H1 (cell line): ENCODE measurements at places on chromosomes 7 and 10. TPM values are rescaled to one million over a fixed set of nuclear protein-coding genes. Genes with fewer than 3 reads are reported as not detected.

DNA sequence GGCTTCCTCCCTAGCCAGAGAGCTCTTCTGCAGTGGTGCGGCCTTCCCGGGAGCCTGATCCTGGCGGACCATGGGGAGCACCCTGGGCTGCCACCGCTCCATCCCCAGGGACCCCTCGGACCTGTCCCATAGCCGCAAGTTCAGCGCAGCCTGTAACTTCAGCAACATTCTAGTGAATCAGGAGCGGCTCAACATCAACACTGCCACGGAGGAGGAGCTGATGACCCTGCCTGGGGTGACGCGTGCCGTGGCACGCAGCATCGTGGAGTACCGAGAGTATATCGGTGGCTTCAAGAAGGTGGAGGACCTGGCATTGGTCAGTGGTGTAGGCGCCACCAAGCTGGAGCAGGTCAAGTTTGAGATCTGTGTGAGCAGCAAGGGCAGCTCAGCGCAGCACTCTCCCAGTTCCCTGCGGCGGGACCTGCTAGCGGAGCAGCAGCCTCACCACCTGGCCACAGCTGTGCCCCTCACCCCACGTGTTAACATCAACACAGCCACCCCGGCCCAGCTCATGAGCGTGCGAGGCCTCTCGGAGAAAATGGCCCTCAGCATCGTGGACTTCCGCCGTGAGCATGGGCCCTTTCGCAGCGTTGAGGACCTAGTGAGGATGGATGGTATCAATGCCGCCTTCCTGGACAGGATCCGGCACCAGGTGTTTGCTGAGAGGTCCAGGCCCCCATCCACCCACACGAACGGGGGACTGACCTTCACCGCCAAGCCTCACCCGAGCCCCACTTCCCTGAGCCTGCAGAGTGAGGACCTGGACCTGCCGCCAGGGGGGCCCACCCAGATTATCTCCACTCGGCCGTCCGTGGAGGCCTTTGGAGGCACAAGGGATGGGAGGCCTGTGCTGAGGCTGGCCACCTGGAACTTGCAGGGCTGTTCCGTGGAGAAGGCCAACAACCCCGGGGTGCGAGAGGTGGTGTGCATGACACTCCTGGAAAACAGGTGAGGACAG lies 1.5 kb downstream of the EEPD1 start:
- no peak for DNase-seq

The RPP38 gene
- 21.9 and 23.3 TPM in 2 replicates for total RNA-seq

The SFTPD gene
- 0.54 and 1.1 TPM in 2 replicates for total RNA-seq

DNA sequence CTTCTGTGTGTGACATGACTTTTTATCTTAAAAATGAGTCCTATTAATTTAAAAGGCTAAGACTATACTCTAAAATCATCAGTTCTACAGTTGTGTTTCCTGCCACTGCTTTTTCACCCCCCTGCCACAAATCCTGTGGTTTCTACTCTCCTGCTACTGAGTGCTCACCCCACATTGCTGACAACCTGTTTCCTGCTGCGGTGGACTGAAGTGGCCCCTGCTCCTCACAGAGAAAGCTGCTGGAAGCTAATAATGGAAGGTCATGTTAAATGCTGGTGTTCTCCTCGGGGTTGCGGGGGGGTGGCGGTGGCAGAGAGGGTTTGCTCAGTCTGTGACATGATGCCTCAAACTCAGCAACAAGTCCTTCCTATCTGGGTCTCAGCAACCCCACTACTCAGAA lies 113.2 kb upstream of the INHBA start:
- DNase-seq: no peak
